Stomach (tissue), 19 donors: ENCODE measurements at places on chromosomes 5 and 9.
A peak's percentile ranks its signal among the peaks of the same experiment; 100 is the strongest.

DNA sequence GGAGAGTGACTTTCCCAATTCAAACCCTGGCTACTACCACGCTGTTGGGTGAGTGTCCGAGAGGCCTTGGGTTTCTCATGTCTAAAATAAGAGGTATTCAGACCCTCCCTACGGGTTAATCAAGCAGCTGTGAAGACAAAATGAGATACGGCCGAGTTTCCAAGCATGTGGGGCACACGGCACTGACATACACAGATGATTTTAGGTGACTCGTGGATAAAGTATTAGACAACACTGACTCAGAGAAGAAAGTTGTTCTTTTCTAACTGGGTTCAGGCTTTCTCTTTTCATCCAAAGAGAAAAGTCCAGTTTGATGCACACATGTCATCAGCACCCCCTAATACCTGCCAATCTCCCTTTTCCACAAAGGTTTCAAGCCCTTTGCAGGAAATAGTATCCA is 15.6 kb downstream of the FOXI1 start:
- DNase-seq, result no peak

- DNase-seq, result no peak
Measured at GRCh38 chr5:60805463-60805862, 38.6 kb downstream of the ELOVL7 start.

DNA sequence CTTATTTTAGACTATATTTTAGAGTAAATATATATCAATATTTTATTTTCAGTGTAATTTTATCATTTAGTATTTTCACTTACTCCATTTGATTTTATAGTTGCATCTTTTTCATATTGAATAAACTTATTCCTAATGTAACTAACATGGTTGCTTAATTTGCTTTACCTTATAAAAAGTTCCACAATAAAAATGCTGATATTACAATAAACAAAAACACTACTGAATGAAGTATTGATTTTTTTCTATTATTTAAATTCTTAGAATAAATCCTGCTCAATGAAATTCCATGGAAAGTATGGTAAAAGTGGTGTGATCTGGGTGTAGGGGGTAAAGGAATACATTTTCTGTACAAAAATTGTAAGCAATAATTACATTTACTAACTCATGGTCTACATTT is 2074.9 kb upstream of the C9orf72 start:
- DNase-seq, result no peak

- DNase-seq, result no peak
Measured at GRCh38 chr5:148237785-148238417, 424 bp upstream of the MARCOL start.

DNA sequence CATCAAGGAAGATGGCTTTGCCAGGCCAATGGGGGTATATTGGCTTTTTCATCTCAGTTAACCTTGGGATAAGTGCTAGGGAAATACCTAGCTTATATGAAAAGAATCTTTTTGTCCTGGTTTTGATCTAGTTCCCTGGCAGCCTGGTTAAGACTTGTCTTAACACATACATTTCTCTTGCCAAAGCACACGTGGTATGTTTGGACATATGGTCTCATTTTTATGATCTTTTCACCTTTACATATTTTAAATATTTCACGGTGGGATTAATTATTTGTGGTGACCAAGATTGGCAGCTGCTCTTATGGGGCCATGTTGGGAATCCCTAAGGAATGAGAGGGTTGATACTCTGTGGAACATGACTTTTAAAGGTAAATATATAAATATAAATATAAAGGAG is 312.5 kb downstream of the NPR3 start:
- no peak for DNase-seq

GRCh38 chr9:121486043-121486442 is 13.6 kb downstream of the GGTA1 start:
- DNase-seq, result no peak

DNA sequence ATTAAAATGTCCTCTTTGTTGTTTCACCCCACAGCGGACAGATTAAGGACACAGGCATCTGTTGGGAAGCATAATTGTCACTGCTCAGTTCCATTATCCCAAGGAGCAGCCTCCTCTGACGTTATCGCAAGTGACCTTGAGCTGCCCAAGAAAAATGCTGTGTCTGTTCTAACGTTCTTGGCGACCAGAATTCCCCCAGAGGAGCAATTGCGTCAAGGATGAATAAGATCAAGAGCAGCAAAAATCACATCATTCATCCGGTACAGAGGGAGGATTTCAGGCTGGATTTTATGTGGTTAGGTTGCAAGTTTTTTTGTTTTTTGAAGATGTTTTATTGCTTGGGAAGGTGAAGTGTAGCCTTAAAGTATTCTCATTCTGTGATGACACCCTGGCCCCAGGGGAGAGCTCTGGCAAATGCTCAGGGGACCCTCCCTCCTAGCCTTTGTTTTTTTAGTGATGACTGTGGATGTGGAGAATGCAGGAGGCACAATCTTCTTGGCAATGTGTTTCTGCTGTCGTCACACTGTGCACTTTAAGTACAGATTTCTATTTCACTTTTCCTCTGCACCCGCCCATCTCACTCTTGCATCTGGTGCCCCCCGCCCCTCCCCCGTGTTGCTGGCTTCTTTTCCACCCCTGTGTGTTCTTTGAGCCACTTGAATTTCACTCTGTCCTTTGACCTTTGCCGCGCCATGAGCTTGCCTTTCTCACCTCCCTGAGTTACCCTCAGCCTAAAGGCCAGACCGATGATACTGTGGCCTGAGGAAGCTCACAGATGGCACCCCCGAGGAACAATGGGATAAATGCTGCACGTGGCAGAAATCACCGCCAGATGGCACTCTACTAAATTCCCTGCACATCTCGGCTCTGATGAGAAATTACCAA is 308.5 kb downstream of the RAB3C start:
- peak; percentile 83 for DNase-seq

DNA sequence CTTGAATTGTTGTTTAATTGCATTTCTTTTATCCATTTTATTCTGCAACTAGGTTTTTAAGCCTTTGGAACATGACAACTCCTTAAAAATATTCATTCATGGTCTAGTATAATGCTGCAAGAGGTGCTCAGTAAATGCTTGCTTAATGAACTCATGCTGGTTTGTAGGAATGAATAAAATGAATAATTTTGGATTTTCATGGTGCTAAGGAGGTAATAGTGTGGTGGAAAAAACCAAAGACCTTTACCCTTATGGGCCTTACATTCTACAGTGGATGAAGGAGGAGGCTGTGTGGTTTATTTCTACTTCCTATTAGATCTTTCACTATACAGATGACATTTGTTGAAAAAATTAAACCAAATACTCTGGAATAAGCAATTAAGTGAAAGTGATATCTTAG is 43.4 kb downstream of the LRRTM2 start:
- DNase-seq, result no peak

DNA sequence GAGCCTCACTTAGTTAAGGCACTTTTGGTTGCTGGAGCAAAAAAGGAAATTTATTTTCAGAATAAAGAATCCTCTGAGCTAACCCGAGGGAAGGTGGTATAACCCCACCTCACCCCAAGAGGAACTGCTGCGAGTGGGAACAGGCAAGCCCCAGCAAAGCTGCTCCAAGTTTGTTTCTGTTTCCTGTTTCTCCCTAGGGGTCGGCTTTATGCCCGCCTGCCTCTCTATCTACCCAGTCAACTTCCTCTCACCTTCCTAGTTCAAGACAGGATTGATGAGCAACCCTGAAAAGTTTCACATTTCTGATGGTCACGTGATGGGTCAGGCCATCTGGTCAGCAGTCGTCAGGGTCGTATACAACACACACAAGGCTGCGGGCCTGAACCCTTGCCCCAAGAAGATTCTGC is 31.1 kb downstream of the TRIO start:
- no peak for DNase-seq

DNA sequence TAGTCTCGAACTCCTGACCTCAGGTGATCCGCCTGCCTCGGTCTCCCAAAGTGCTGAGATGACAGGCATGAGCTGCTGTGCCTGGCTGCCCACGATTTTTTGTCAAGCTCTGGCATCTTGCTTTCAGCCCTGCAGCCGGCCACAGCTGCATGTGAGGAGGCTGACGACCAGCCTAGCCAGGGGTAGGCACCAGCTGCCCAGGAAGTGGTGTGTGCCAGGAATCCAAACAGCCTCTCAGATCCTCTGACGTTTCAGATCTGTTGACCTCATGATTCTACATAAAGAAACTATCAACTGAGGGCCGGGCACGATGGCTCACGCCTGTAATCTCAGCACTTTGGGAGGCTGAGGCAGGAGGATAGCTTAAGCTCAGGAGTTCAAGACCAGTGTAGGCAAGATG is 19.0 kb downstream of the DYNC2I2 start:
- DNase-seq, result no peak

DNA sequence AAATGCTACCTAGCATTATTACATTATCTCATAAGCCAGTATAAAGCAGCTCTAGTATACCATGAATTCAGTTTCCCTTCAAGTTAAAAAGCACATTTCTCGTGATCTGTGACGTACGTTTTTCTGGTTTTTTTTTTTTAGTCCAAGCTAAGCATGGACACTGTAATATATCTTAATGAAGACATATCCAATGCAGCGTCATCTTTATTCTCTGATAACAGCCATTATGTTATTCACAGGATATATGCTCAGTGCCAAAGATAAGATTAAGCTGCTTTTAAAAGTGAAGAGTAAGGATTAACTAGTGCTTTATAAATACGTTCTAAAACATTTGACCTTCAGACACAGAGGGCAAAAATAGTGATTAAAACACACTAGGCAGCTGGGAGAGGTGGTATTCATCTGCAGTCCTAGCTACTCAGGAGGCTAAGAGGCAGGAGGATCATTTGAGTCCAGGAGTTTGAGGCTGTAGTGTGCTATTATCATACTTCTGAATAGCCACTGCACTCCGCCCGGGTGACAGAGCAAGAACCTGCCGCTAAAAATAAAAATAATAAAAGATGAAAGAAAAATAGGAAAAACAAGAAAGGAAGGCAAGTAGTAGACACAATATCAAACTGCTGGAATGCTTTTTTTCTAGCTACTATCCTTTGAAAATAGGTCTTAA is 7.7 kb downstream of the CSNK1A1 start:
- DNase-seq, result no peak

DNA sequence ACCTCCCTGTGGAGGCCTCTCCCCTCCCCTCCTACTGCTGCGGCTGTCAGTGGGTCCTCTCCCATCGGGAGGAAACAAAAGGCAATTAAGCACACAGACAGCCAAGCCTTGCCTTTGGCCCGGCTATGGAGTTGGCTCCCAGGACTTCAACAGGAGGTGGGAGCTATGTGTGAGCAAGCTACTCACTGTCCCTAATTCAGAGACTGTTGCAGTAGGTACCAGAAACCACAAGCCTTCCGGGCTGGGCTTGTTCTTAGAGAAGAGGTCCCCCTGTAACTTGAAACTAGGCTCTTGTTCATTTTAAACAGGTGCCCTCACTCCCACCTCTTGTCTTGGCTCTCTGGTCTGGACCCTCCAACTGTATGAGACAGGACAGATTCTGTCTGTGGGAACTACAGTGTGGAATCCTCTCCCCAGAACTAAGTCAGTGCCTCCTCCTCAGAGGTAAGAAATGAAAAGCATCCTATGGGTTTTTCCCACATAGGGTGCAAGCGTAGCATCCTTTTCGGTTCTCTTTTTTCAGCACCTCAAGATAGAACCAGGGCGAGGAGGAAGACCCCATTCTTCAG is 561.1 kb downstream of the EBF1 start:
- peak; percentile 42 for DNase-seq

- no peak for DNase-seq
Measured at GRCh38 chr5:4773827-4774317, 366.3 kb upstream of the ADAMTS16 start.
